Left kidney (tissue), 8 donors: ENCODE measurements at places on chromosomes 11 and 22. TPM values are rescaled to one million over a fixed set of nuclear protein-coding genes. Genes with fewer than 3 reads are reported as not detected.

DNA sequence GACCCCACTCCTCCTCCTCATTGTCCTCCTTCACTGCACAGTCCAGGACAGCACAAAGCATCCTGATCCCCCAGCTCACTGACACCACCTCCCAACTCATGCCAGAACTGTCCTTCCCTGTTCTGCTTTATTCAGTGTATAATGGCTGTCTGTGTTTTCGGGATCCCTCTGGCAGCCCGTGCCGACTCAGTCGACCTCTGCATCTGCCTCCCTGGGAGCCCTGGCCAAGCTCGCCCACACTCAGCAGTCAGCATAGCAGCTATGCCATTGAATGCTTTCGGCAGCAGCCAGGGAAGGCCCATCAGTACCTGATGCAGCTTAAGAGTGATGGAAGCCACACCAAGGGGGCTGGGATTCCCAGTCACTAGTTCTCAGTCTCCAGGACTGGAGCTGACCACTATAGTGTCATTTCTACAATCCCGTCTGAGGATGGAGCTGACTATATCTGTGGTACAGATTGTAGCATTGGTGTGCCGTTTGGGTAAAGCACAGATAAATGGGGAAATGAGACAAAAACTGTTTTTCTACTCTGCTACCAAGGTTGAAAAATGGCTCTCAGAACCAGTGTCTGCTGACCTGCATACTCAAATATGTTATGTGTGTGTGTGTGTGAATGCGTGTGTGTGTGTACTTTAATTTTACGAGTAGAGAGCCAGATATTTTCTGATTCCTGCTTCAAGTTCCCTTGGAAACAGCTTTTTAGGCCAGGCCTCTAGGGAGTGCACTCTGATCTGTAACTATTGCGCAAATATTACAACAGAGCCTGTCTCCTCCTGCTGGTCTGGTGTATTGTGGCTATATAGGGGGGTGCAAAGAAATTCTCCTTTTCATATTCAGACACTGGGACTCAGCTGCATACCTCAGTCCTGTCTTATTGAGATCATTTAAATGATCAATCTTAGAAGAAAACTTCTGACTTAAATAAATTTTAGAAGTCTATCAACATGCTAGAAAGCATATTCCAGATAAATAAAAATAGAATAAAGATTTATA lies 78.8 kb upstream of the TOP3B start:
- peak; percentile 10 for DNase-seq

DNA sequence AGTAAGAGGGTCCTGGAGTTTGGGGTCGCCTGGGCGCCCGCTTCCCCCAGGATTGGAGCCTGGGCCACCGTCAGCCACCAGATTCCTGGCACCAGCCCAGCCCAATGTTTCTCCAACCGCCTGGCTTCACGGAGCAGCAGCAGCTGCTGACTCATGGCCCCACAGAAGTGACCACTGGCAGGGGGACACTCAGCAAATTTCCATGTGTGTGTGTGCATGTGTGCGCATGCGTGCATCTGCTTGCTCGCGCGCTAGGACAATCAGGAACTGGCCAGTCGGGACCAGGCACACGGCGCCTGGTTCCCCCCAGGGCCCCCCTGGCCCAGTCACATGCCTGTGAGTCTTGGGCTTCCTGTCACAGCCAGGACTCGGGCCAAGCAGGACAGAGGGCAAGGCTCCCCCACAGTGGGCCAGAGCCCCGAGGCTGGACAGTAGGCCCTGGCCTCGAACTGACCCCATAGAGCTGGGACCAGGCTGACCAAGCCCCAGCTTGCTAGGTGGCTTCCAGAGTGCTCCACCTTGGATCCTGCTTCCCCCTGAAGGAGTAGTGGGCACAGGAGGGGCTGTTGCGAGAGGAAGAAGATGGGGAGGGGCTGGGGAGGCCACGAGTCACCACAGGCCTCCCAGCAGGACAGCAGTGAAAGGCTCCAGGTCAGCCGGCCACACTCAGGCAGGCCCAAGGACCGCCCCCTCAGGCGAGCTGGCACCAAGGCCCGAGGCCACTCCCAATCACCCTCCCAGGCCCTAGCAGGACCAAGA lies 3.2 kb downstream of the CTSD start:
- no peak for DNase-seq

- no peak for DNase-seq
Observed at GRCh38 chr11:110798201-110798900, 86.1 kb upstream of the ARHGAP20 start.

The KCNJ4 gene
- 0.18 TPM for polyA plus RNA-seq

The PRODH gene
- 11.9 TPM for polyA plus RNA-seq

The NEAT1 gene
- polyA plus RNA-seq, result 265 TPM

The FBLN1 gene
- polyA plus RNA-seq, result 98.3 TPM

The MUS81 gene
- 48.3 TPM for polyA plus RNA-seq

The UPK3A gene
- polyA plus RNA-seq, result 1.5 TPM
